ENCODE measurements at places on chromosomes 6 and 20.

DNA sequence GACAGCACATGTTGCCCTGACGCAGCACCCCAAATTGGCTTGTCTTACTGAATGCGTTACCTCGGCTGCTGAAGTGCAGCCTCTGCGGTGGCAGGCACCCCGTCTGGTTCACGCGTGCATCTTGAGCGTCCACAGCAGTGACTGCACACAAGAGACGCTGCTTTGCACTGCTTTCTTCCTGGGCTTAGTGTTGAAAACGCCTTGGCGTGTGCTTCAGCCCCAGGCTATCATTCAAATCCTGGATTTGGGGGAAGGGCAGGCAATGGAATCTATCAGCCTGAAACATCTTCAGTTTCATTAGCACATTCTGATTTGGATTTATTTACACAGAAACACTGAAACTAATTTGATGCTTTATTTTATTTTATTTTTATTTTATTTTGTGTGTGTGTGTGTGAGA is 342.7 kb downstream of the SMOC2 start:
- DNase-seq, result no peak
- no peaks in the 10 kb centered on the region for H3K4me1 ChIP-seq
- no peak overlapping the region for H3K4me3 ChIP-seq
- no peaks in the 10 kb centered on the region for H3K36me3 ChIP-seq
- H3K27ac ChIP-seq, result no peak overlapping the region

DNA sequence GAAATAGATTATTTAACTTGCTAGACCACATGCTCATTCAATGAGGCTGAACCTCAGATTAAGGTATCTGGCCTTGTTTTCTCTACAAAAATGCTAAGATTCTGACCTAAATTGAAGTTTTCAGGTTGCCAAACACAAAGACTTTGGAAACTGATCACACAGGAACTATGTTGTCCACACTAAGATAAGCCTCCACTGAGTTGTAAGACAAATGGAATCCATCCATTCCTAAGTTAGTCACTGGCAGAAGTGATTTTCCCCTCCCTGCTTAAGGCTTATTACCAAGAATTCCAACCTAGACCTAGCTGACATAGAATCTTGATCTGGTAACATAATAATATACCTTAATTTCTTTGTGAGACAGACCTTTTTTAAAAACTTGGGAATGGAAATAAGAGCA is 608.1 kb downstream of the TENT5A start:
- no peaks in the 10 kb centered on the region for H3K36me3 ChIP-seq
- no peak overlapping the region for H3K4me3 ChIP-seq
- no peak overlapping the region for H3K27ac ChIP-seq

GRCh38 chr20:41854765-41855164 is 236.6 kb upstream of the CHD6 start:
- H3K36me3 ChIP-seq, result no peaks in the 10 kb centered on the region
- no peaks in the 10 kb centered on the region for H3K4me1 ChIP-seq
- no peaks in the 10 kb centered on the region for H3K27me3 ChIP-seq
- no peak overlapping the region for H3K27ac ChIP-seq

- peak overlapping the region; percentile 49 for H3K27ac ChIP-seq
- H3K4me3 ChIP-seq, result no peak overlapping the region
- peaks cover 12% of the 10 kb centered on the region for H3K4me1 ChIP-seq
- DNase-seq, result no peak
These were observed 390.1 kb upstream of the CITED2 start for GRCh38 chr6:139764498-139764986.

- H3K4me3 ChIP-seq, result no peak overlapping the region
- no peak for DNase-seq
- no peak overlapping the region for H3K27ac ChIP-seq
- no peaks in the 10 kb centered on the region for H3K4me1 ChIP-seq
- H3K27me3 ChIP-seq, result no peaks in the 10 kb centered on the region
These were observed 18.4 kb upstream of the TNFRSF6B start for GRCh38 chr20:63678071-63678470.

DNA sequence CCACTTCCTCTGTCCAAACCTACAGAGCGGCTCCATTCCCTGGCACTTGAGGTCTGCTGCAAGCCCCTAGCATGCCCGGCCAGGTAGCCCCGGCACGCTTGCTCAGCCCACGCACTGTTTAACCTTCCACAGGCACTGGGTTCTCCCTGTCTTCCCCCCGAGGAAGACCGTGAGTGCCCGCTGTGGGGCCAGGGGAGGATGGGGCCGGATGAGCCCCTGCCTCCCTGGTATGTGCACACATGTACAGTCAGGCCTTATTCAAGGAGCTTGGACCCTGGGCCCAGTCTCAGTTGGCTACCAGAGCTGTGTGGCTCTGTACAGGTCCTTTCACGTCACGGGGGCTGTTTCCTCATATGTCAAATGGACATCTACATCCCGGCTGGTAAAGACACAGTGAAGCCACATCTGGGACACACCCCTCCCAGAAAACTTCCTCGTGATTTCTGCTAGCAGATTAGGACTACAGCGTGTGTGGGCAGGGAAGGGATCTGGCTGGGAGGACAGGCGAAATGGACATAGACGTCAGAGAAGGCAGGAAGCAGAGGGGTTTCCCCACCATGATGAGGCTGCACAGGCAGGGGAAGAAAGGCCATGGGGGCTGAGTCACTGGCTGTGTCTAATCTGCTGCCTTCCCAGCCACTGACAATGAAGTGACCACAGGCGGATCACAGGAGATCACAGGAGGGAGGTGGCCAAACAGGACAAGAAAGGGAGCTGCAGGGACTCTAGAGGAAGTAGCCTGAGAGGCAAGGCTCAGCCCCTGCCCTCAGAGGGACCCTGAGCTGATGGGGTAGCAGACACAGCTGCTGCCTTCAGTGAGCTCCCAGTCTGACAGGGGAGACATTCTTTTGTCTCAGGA is 62.9 kb downstream of the MRPL14 start:
- peaks cover 17% of the 10 kb centered on the region for H3K4me1 ChIP-seq
- H3K27ac ChIP-seq, result peak overlapping the region; percentile 5
- H3K36me3 ChIP-seq, result no peaks in the 10 kb centered on the region
- H3K27me3 ChIP-seq, result peaks cover 3% of the 10 kb centered on the region
- no peak for DNase-seq

DNA sequence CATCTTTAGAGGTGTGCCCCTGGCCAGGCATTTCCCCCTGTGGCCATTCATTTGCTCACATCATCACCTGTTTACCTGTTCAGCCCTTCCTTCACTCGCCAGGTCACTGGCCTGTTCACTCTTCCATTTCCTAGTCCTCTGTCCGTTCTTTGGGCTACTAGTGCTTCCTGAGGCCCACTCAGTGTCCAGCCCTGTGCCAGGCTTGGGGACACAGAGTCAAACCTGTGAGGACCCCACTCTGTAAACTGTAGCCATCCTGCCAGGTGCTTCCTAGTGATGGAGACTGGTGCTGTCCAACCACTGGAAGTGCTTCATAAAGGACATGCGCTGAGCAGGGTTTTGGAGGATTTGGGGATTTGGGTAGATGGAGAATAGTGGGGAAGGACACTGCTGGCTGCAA is 3.5 kb downstream of the DLGAP4 start:
- peaks cover 2% of the 10 kb centered on the region for H3K4me1 ChIP-seq
- DNase-seq, result peak; percentile 18
- no peaks in the 10 kb centered on the region for H3K36me3 ChIP-seq

DNA sequence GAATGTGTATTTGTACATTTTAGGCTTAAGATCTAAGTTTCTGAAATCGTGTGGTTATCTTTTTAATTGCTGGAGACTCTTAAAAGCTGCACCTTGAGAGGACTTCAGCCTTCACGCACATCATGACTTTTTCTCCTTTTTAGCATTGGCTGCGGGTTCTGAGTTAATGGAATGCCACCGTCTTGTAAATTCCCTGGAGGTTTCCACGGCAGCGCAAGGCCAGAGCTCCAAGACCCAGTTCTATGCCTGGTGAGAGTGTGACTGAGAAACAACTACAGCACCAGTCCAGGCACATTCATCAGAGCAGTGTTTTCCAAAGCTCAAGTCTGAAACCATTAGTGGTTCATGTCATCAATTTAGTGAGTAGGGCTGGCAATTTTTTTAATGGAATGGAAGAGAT is 23.0 kb downstream of the PRR18 start:
- H3K36me3 ChIP-seq, result no peaks in the 10 kb centered on the region
- no peak for DNase-seq
- H3K27ac ChIP-seq, result no peak overlapping the region
- peaks cover 19% of the 10 kb centered on the region for H3K27me3 ChIP-seq
- H3K4me1 ChIP-seq, result no peaks in the 10 kb centered on the region
- no peak overlapping the region for H3K4me3 ChIP-seq

GRCh38 chr20:10513061-10513460 is 78.0 kb downstream of the SLX4IP start:
- H3K4me1 ChIP-seq, result peaks cover 34% of the 10 kb centered on the region
- no peak overlapping the region for H3K4me3 ChIP-seq
- DNase-seq, result no peak
- no peaks in the 10 kb centered on the region for H3K36me3 ChIP-seq

GRCh38 chr6:63526931-63527330 is 45.3 kb upstream of the LOC128125822 start:
- no peak for DNase-seq
- peaks cover 40% of the 10 kb centered on the region for H3K4me1 ChIP-seq
- H3K36me3 ChIP-seq, result peaks cover 7% of the 10 kb centered on the region
- H3K27ac ChIP-seq, result no peak overlapping the region

DNA sequence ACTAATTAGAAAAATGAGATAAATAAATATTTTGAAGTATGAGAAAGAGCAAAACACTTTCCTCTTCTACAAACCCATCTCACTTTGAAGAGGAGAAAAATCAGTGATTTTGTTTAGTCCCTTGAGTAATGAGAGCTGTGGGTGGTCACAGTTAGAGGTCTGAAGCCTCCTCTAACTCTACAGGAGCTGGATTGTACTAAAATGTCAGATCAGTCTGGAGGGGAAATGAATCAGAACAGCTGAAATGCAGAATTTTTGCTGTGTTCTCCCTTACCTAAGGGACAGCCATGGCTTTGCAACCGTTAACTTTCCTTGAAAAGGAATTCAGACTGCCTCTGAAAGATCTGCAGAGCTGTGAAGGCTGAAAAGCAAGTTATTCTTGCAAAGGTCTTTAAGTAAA is 11.4 kb upstream of the RFPL4B start:
- no peak overlapping the region for H3K27ac ChIP-seq
- no peaks in the 10 kb centered on the region for H3K4me1 ChIP-seq
- peaks cover 21% of the 10 kb centered on the region for H3K27me3 ChIP-seq
- no peaks in the 10 kb centered on the region for H3K36me3 ChIP-seq

DNA sequence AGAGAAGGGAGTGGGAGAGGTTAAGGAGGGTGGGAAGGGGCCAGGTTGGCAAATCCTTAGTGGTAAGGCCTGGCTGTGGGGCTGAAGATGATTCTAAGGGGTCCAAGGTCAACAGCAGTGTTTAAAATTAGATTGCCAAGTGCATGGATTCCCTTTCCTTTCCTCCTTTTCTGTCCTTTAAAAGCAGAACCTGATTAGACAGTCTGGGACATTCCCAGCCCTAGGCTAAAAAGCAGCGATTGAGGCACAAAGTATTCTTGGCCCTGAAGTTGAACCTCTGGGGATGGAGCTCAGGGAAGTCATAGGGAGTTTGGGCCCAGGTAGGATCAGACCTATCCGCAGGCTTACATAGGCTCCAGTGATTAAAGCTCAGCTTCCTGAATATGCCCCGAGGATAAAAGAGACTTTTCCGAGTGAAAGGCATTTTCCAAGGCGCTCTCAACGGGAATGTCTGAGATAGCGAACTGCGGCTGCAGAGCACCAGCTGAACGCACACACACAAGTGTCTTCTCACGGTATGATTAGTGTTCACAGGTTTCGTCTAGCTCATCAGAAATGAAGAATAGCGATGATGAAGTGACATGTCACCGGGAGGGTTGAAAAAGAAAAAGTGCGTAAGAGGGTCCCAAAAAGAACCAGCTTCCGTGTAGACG is 787 bp upstream of the CARMIL1 start:
- H3K27ac ChIP-seq, result peak overlapping the region; percentile 35
- peak overlapping the region; percentile 76 for H3K4me3 ChIP-seq
- H3K27me3 ChIP-seq, result peaks cover 6% of the 10 kb centered on the region
